ENCODE measurements at places on chromosomes 3 and 15.

DNA sequence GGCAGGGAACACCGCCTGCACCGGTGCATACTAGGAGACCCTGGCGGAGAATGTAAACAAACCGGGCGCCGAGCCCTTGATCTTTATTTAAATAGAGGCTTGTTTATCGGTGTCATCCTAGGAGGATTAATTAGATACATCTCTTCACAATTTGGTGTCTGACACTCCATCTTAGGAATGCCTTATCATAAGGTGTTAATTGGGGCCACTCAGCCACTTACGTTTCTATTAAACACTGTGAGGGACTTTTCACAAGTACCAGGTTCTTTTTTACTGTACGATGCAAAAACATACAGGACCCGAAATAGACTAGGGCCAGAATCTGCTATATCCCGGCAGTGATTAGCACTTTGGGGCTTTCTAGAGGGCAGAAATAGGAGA is 8.0 kb downstream of the EOMES start:
- DNase-seq, result peak; percentile 27

GRCh38 chr3:172155897-172156585 is 116.7 kb downstream of the FNDC3B start:
- DNase-seq, result no peak

DNA sequence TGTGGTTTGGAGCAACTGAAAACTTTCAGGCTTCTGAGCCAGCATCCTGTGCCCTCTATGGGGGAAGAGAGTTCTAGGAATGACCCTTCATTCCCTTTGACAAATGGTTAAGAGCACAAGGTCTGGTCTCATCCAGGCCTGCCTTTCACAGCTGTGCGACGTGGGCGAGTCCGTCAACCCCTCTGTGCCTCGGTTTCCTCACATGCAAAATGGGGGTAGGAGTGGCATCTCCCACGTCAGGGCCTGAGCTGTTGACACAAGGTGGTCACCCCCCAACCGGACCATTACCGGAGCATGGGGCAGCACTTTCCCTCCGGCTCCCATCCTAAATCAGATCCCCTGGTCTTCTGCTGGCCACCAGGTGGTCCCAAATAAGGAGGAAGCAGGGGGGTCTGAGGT is 70.4 kb downstream of the ATP2B2 start:
- DNase-seq, result no peak

GRCh38 chr3:136311261-136311660 is 61.1 kb downstream of the PCCB start:
- DNase-seq, result no peak

- peak; percentile 58 for DNase-seq
Observed at GRCh38 chr15:41870689-41871081, 23.2 kb downstream of the SPTBN5 start.

- DNase-seq, result no peak
Observed at GRCh38 chr3:18355832-18356231, 69.3 kb downstream of the SATB1 start.

DNA sequence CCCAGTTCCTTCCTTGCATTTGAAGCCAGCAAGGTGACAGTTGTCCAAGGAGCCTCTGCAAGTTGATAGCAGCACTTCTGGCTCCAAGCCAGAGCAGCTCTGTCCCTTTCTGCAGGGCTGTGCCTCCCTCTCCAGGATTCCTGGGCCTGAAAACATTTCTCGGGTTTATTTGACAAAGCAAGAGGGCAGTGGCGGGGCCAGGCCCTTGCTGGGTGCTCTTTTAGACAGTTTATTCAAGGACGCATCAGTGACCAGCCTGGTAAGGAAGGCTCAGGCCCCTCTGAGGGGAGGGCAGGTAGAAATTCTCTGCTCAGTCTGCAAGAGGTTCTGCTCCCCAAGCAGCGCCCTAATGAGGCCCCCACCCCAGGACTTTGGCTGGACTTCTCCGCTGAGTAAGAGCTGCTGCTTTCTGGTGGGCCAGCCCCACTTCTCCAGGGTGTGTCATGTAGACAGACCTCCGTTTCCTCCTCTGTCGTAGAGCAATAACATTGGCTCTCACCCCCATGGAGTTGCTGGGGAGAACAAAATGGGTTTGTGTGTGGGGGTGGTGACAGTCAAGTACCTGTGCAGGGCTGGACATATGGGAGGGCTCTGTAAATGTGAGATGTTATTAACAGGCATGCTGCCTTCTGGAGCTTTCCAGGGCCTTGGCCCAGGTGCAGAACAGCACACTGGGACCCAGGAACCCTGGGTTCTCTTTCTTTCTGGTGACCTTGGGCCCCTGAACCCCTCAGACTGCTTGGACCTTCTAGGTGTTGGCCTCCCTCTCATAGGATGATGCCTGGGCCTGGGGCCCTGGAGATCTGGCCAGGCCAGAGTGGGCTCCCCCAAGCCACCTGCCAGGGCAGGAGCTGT is 146.2 kb upstream of the TLE3 start:
- DNase-seq, result no peak

DNA sequence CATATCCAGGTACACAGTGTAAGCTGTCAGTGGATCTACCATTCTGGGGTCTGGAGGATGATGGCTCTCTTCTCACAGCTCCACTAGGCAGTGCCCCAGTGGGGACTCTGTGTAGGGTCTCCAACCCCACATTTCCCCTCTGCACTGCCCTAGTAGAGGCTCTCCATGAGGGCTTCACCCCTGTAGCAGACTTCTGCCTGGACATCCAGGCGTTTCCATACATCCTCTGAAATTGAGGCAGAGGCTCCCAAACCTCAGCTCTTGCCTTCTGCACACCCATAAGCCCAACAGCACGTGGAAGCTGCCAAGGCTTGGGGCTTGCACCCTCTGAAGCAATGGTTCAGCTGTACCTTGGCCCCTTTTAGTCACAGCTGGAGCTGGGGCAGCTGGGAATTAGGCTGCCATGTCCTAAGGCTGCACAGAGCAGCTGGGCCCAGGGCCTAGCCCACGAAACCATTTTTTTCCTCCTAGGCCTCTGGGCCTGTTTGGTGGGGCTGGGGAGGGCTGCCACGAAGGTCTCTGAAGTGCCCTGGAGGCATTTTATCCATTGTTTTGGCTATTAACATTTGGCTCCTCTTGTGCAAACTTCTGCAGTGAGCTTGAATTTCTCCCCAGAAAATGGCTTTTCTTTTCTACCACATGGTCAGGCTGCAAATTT is 65.5 kb upstream of the FILIP1L start:
- DNase-seq, result no peak

- DNase-seq, result no peak
Observed at GRCh38 chr3:99868311-99868646, 50.6 kb downstream of the CMSS1 start.

DNA sequence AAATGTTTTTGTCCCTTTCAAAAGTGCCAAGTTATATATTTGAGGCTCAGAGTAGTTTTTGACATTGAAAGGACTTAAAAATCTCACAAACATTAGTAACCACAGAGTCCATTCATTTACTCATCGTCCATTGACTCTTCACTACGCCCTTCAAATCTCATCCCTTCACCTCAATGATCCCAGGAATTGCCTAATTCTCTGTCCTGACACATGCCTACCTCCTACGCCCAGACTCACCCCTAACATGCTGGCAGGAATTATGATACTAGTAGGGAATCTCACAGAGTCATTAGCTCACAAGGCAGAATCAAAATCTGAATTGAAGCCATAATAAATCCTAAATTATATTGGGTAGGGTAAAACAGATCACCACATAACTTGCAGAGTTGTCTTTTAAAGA is 410.1 kb downstream of the RAP2B start:
- no peak for DNase-seq

DNA sequence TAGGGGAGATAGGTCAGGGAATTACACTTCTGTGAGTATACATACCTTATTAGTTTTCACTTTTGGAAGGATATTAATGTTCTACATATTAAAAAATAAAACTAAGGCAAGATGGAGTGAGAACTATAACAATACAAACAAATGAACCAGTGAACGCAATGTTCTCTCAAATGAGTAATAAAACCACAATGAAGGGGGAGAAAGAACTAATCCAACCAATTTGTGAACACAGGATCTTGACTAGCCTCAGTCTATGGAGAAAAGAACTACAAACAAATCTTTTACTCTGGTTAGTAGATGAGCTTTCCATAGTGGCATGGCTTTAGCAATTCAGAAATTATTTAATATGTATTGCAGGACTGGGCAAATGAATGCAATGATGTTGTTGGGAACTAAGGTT is 26.9 kb upstream of the ATOSA start:
- DNase-seq, result no peak

- no peak for DNase-seq
Observed at GRCh38 chr3:44061961-44062360, 179.7 kb upstream of the TOPAZ1 start.

GRCh38 chr15:93042211-93042610 is 46.8 kb downstream of the RGMA start:
- no peak for DNase-seq

DNA sequence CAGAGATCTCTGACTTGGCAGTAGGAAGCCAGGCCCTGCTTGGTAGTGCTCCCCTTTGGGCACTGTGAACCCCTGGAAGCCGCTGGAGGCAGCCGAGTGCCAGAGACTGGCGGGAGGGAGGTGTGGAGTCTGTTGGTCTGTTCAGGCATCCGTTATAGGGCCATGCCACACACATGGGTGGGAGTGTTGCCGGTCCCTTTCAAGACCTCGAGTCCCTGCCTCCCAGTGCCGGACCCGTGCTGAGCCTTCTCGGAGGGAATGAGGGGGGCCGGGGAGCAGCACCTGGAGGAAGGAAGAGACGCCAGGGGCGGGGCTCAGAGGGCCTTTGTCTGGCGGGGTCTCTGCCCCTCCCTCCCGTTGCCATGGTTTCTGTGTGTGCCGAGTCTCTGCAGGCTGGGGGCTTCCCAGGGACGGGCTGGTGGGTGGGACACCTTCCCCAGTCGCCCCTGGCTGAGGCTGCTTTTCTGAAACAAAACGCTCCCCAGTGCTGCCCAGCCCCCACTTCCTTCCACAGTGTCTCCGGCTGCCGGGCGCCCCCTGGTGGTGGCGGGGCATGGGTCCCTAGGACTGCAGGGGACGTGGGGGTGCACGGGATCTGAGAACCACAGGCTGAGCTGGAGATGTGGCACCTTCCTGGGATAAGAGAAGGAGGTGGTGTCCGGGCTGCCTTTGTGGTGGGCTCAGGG is 10.0 kb downstream of the GNAI2 start:
- peak; percentile 93 for DNase-seq

- DNase-seq, result no peak
Observed at GRCh38 chr3:15926871-15927270, 129.1 kb upstream of the ANKRD28 start.

GRCh38 chr3:182303169-182303568 is 490.1 kb upstream of the ATP11B start:
- no peak for DNase-seq

DNA sequence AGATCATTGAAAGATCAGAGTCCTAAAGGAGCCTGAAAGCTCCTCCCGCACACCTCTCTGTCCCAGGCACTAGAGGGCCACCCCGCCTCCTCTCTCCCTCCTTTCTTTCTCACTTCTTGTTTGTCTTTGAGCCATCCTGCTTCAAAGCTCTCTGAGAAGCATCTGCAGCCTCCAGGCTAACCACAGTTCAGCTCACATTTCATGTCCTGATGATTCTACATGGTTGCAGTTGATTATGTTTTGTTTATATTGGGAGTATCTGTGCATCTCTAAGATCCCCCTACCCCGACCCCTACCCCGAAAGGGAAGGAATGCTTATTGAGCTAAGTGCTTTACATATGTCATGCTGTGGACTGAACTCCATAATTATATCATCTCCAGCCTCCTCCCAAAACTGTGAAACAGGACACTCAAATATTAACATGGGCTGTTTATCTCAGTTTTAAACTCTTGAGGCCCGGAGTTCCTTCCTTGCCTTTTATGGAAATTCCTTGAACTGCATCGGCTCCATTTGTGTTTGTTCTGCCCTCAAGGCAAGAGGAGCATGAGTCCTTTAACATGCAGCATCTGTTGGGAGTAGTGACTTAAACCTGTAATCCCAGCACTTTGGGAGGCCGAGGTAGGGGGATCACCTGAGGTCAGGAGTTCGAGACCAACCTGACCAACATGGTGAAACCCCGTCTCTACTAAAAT is 30.9 kb downstream of the MGLL start:
- DNase-seq, result no peak

DNA sequence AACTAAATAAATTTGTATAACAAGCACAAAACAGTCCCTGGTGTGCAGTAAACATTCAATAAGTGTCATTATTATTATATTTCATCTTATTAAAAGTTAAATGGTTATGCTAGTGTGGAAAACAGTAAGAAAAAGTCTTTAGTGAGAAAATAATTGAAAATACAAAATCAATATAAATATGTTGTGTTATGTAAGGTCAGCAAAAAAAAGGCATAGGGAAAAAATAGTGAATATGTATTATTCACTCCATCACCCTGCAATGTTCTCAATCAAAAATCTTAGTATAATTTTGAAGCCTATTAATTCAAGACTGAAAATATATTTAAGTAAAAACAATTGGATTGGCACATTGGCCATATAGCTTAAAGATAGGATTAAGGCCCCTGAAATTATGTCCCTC is 63.3 kb upstream of the KCNMB2 start:
- no peak for DNase-seq

DNA sequence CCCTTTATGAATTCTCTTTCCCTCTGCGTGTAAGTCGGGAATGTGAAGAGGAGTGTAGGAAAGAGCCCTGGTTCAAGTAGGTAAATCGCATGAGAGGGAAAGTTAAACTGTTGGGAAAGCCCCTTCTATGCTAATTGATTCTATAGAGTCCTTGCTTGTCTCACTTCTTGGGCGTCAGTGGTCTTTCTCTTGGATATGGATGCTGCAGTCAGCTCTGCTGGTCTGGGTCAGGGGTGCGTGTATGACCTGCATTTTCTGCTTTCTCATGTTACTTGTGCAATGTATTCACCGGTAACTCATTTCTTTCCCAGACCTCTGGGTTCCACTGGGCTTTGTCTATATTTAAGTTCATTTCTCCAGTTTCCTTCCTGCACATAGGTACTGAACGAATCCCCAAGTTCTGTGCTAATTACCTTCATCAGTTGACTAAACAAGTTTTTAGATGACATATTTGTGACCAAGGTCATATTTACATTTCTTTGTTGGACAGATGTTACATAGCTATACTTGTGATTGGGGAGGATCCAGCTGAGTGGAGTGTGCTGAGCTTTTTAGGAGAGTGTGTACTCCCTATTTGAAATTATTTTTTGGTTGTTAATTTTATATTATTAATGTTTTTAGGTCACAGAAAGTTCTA is 1.4 kb downstream of the SETD5 start:
- peak; percentile 56 for DNase-seq

- DNase-seq, result no peak
Observed at GRCh38 chr3:133282236-133282635, 117.6 kb upstream of the BFSP2 start.

- DNase-seq, result no peak
Observed at GRCh38 chr3:116929505-116930222, 220.1 kb downstream of the TUSC7 start.

- no peak for DNase-seq
Observed at GRCh38 chr3:177824841-177825240, 627.6 kb upstream of the TBL1XR1 start.

DNA sequence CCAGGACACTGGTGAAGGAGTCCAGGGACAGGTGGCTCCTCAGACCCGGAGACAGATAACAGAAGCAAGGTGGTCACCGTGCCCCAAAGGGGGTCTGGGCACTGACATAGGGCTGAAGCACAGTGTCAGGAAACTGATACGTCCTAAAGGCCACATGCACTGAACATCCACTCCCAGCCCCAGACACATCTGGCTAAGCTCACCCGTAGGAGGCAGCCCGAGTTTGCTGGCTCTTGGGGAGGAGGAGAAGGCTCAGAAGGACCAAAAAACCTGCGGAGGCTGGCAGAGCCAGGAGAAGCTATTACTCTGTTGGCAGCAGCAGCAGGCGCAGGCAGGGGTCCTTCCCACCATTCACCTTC is 1.2 kb downstream of the CACNA2D2 start:
- DNase-seq, result no peak

- no peak for DNase-seq
Observed at GRCh38 chr3:55486857-55487380, at the start of gene WNT5A. Gene WNT5A, minus strand, starts transcription at chr3:55487306. Its CDS starts 321 bp downstream, at chr3:55486985.
